ENCODE measurements at places on chromosomes 3 and 15. TPM values are rescaled to one million over a fixed set of nuclear protein-coding genes. Genes with fewer than 3 reads are reported as not detected.

DNA sequence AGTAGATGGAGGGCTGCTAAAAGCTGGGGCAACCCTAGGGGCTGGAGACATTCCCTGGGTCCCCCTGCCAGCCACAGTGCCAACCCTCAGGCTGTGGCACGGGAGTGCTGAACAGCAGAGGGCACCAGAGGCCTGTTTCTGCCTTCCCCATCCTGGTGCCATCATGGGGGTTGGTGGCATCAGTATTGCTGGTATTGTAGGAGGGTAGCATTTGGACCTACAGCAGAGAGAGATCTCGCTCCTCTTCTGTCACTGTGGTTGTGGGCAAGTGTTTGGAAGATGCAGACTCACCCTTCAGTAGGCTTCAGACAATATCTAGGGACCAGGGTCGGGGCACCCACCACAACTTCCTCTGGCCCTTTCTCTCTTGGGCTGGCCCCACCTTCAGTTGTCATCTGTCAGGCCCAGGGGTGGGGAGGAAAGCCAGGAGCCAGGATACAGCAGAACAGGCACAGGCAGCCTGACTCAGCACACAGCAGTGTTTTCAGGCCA, 123.5 kb downstream of the RPLP1 start:
- no peak for DNase-seq

- peak; percentile 64 for DNase-seq
Observed at GRCh38 chr3:108388136-108389132, 92.1 kb downstream of the HHLA2 start.

DNA sequence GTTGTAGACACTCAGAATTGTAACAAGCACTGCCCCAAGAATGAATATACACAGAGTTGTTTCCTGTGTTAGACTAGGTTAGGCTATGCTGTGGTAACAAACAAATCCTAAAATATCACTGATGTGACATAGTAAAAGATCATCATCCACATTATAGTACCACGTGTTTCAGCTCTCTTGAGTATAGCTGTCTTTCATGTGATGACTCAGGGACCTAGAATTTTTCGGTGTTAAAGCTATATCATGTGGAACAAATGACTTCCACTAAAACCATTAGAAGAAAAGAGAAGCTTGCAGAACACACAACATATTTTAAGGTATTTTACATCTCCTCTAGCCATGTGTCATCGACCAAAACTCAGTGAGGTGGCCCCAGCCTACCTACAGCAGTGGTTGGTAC, 307.9 kb upstream of the RBMS3 start:
- DNase-seq: peak; percentile 68

GRCh38 chr3:136008221-136008620, 42.7 kb downstream of the PPP2R3A start:
- no peak for DNase-seq

DNA sequence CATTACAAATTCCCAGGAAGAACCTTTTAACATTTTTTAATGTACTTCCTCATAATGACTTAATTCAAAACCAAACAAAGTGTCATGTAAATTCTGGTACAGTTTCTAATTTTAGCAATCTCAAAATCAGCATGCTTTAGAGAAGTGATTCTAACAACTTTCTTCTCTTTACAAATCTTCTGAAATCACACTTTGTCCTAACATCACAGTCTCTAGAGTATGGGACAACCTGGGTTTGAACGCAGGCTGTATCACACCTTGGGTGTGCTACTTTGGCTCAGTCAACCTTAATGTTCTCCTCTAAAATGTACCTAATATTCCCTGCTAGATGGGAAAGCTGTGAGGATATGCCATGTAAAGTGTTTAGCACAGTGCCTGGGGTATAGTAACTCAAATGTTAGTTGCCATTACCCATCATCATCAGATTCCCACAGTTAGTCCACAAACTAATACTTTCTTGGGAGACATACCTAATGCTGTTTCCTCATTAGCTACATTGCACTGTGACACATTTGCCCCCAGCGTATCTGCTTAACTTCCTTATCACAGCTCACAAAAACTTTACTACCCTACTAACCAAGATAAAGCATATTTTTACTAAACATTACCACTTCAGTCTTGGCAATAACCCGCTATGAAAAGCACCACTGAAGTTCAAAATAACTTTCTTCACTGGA, 3.1 kb downstream of the TSPAN3 start:
- DNase-seq: no peak

Gene DGKG
- 0.64 TPM for total RNA-seq

Gene ALS2CL
- total RNA-seq: 8.5 TPM

Measured in astrocyte (in vitro differentiated cells and primary cell).